ENCODE measurements at places on chromosomes 1 and 21.

- DNase-seq, result no peak
These were observed 11.3 kb downstream of the LRRC47 start for GRCh38 chr1:3785045-3785444.

DNA sequence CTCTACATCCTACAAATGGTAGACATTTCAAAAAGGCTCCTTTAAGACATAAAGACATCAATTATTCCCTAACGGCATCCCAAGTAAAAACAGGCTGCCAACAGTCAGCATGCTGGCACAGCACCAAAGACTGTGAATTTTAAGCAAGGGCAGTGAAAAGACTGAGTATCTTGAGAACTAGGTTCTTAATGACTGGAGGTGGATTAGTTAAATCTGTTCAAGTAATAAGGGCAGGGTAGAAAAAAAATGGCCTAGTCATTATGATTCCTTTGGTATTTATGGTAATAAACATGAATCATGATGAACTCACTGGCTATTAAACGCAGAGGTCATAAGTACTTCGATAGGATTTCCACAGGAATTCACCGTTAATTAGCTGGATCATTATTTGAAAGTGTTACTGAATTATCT is 75.2 kb downstream of the KIFAP3 start:
- peak; percentile 57 for DNase-seq

- DNase-seq, result no peak
These were observed 39.7 kb upstream of the JUN start for GRCh38 chr1:58823481-58824010.

DNA sequence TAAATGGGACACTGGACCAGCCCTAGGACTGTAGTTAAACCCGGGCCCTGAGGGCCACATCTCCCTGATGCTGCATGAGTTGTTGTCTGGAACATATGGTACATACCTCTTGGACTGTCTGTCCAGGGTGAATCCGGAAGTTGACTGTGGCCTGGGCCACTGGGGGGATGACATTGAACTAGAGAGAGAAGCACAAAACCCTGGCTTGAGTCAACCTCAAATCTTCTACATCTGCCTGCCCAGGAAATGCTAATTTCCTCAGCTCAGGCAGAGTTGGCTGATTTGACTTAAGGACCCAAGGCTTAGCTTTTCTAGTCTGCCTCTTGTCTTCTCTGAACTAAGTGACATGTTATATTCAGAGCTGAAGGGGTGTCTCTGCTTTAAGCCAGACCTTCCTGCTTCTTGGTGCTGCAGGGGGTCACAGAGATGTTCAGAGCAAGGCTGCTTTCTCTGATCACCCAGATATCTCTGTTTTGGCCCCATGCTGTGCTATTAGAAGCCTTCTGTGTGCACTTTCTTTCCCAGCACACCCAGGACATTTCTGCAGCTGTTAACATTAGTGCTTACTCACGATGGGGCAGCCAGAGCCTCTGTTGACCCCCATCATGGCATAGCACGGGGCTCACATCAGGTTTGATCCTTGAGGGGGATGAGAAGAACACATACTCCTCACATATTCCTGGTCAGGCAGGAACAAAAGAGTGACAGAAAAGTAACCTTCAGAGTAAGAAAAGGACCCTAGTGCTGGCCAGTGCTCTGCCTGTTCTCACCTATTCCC is 9.6 kb downstream of the PM20D1 start:
- DNase-seq, result no peak

DNA sequence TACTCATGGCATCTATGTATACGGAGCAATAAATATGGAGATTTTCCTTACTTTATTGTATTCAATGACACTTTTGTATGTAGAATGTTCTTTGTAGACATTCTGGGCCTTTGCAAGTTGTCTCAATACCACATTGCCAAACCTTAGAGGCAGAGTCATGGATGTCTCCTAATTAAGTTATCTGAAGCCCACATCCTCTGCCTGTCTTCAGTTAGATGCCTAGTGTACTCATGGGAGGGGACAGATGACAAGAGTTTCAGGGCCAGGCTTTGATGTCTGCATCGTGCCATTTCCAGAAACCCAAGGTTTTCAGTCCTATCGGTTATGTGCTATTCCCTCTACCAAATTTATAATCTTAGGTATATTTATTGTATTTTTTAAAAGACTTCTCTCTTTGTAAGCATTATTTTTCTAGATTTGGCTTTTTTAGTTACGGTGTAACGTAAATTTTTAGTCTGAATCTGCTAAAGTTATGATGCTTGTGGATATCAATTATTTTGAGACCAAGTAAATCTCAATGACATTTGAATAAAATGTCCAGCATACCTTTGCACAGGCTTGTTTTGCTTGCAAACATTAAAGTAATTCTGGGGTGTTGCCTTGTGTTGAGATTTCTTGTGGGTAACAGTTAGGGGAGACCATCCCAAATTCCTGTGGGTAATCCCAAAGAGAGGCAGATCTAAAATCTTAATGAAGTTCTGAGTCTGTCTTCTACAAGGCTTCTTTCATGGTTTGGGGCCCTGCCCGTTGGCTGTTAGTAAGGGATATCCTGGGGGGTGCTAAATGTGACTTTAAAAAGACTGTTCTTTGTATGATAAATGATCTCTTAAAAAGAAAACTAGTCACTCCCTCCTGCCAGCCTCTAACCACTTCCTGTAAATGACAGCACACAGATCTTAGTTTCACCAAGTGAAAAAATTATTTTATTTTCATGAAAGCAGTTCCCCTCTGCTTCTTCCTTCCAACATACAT is 8.0 kb upstream of the MACF1 start:
- no peak for DNase-seq

DNA sequence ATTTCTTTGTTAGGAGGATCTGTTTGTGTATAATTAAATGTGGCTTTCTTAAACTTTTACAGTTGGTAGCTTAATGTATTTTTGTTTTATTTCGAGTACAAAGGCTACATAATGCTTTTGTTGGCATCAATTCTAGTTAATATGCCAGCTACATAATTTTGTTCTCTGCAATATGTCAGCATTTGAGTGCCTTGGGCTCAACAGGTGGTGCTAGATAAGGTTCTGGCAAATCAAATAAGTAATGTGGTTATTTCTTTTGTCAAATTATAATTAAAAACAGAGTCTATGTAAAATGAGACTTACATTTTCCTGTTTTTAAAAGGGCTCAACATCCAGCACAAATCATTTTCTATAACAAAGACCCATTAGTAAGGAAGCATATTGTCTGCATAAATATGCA is 410.6 kb upstream of the NR5A2 start:
- DNase-seq, result no peak

GRCh38 chr1:245154429-245155271 is at the start of gene KIF26B:
KIF26B (plus strand) TSS chr1:245154985; CDS start chr1:245155425, 440 bp downstream.
- peak; percentile 68 for DNase-seq

- DNase-seq, result no peak
These were observed 80.4 kb upstream of the C1orf87 start for GRCh38 chr1:60153961-60154360.

GRCh38 chr1:111747282-111747734 is 8.1 kb upstream of the INKA2 start:
- DNase-seq, result no peak

GRCh38 chr1:185843986-185844385 is 109.8 kb downstream of the HMCN1 start:
- no peak for DNase-seq

GRCh38 chr1:219518168-219518906 is 94.6 kb downstream of the ZC3H11B start:
- DNase-seq, result no peak

DNA sequence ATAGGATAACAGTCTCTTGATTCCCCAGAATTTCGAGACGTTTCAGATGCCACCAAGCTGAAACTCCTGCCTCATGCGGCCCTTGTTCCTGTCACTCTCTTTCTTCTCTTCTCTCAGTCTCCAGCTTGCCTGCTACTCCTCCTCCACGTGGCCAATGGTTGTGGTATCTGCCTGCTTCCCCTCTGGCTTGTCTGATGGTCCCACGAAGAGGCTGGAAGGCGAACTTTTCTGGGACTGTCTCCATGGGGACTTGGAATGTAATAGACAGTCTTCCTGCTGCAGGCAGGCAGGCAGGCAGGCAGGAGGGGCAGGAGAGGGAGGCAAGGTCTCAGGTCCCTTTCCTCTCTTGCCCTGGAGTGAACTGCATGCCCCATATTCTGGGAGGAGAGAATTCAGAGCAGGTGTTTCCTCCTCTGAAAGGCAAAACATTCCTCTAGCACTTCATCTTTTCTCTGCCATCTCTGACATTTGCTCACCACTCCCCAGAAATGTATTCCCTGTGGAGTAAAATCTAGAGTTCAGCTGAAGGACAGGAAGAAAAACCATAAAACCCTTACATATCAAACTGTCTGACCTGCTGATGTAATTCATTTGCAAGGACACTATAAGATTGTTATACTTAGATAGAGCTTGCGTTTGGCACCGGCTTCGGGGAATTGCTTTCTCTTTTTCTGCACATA is 64.1 kb upstream of the GNG12 start:
- no peak for DNase-seq

DNA sequence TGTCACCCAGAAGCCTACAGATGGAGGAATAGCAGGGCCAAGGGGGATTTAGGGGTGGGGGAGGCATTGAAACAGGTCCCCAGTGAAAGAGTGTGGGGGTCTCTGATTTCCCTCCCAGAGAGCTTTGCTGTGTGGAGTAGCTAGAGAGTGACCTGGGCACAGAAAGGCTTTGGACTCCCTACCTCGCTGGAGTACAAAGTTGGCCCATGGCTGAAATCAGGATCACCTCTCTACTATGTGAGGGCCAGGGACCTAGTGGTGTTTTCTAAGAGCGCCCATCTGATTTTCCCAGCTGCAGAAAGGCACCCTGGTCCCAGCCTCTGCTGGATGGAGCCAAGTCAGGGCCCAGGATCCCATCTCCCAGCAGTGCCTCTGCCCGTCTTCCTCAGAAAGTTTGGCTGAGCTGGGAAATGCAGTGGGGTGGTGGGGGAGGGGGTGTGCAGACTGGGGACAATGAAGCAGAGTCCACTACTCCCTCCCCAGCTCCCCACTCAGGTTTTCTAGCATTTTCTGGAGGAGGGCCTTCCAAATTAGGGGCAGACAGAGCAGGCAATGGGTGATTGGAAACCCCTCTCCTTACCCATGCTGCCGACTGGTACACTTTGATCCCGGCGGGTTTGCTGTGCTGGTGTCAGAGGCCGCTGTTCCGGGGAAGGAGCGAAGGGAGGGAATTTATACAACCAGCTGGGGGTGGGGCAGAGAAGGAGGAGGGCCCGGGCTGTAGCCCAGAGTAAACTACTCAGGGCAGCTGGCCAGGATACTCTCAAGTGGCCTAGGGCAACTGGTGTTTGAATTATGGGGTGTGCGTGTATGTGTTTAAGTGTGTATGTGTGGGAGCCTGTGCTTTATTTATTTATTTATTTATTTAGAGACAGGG is at the start of gene SELENBP1:
Gene SELENBP1, minus strand, starts transcription at position 648 of the 877 bp plus-strand sequence. Its CDS starts 64 bp downstream, at position 584.
- peak; percentile 83 for DNase-seq

DNA sequence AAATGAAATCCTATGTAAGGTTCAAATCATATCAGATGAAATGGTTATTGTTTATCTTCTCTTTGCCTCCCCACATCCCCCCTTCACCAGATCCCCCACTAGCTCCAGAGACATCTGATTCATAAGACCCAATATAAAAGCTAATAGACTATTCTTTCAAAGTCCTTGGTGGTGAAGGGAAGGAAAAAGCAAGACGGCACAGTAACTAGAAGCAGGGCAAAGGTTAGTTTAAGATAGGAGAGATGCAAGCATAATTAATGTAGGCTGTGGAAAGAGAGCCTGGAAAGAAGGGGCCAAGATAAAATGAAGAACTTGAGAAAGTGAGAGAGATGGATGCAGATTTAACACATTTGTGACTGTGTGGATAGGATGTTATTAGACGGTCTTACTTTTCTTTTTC is 33.8 kb downstream of the BTG3 start:
- DNase-seq, result no peak

DNA sequence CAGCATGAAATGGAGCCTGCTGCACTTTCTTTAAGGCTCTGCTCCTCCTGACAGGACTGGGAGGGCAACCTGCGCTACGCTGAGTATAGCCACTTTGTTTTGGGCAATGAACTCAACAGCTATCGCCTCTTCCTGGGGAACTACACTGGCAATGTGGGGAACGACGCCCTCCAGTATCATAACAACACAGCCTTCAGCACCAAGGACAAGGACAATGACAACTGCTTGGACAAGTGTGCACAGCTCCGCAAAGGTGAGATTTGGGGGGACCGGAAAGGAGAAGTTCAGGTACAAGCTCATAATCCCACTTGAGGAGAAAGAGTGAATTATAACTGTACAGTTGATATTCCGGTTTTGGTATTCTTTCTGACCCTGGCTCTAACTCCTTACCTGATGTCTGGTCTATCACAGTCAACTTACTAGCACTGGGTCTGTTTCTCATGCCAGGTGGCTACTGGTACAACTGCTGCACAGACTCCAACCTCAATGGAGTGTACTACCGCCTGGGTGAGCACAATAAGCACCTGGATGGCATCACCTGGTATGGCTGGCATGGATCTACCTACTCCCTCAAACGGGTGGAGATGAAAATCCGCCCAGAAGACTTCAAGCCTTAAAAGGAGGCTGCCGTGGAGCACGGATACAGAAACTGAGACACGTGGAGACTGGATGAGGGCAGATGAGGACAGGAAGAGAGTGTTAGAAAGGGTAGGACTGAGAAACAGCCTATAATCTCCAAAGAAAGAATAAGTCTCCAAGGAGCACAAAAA is 5.4 kb downstream of the ANGPTL7 start:
- no peak for DNase-seq

GRCh38 chr21:43864962-43865539 is at the start of gene AGPAT3:
AGPAT3 (plus strand) TSS chr21:43865223; CDS start chr21:43959682, 94,459 bp downstream.
- DNase-seq, result no peak

GRCh38 chr1:86259390-86259789 is 102.8 kb upstream of the COL24A1 start:
- DNase-seq, result no peak
